ENCODE measurements at places on chromosomes 1 and 21.

DNA sequence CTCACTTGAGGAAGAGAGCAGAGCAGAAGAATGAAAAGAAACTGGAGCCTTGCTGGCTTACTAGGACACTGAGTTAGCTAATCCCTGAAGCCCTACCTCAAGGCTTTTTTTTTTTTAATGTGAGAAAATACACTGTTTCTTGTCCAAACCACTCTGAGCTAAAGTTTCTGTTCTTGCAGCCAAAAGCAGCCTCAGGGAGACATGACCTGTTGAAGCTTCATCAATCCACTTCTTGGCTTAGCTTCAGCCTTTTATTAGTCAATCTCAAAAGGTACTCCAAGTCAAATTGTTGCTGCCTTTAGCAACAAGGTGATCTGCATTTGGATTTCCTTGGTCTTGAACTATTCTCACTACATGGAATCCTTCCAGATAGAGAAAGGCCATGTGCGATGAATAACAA is 33.7 kb downstream of the CCDC185 start:
- DNase-seq = no peak

DNA sequence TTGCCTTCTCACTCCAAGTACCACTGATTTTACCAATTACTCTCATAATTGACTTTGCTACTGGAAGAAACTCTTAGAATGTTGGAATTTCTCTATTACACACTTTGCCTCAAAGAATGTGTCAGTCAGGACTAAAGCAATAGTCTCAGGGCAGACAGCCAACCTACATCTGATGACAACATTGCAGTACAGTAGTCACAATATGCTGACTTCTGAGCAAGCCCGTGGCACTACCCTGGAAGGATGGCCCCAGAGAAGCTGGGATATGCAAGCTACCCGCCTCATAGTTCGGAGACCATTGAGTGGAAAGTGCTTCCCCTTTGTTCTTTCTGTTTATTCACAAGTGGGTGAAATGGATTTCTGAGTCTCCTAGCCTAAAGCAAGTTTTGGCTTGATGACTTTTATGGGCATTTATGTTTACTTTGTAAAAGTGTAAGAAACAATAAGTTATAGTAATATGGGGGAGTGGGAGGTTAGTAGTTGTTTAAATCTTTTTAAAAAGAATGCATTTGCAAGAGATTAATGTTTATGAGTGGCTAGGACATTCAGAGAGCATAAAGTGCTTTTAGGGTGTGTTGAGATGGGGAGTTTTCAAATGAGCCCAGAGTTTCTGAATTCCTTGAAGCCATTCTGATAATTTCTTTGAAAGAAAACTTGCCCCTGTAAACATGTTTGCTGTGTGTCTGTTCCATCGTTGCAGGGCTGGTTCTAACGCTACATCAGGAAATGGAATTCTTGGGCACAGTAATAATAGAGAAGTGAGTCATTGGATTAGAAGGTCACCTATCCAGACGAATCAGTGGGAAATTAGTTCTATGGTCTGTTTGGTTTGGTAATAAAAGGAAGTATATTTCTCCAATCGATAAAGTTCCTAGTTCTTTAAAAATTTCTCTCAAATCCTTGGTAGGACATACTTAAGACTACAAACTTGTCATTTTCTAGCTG is 63.8 kb downstream of the LMO4 start:
- DNase-seq = peak; percentile 82

GRCh38 chr1:234924450-234925355 is 203.9 kb downstream of the TOMM20 start:
- DNase-seq = no peak

- no peak for DNase-seq
Observed at GRCh38 chr21:45509566-45510465, 32.4 kb downstream of the SLC19A1 start.

- DNase-seq = no peak
Observed at GRCh38 chr1:34779962-34780361, 1.1 kb upstream of the GJB3 start.

DNA sequence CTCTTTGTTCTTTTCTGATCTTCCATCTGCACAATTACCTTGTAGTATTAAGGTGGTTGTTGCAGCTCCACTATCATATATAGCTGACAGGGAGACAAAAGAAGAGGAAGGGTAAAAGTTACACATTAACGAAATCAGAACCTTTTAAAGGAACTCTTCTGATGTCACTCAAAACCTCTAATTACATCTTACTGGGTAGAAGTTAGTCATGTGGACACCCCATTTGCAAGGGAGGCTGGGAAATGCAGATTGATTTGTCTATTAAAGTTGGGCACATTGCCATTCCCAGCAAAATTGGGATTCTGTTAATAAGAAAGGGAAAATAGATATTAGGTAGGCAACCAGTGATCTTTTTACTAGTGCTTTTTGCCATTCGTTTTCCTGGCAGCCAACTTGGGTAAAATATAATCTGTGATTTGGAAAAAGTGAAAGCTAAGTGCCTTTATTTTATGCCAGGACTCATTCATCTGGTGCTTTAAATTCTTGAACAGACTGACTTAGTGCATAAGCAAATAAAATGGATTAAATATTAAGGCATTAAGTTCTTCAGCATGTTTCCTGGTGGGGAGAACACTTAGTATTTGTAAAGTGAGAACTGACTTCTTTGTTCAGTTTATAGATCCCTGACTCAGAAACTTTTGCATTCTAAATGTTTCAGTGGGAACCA is 71.3 kb downstream of the DNM3 start:
- no peak for DNase-seq

DNA sequence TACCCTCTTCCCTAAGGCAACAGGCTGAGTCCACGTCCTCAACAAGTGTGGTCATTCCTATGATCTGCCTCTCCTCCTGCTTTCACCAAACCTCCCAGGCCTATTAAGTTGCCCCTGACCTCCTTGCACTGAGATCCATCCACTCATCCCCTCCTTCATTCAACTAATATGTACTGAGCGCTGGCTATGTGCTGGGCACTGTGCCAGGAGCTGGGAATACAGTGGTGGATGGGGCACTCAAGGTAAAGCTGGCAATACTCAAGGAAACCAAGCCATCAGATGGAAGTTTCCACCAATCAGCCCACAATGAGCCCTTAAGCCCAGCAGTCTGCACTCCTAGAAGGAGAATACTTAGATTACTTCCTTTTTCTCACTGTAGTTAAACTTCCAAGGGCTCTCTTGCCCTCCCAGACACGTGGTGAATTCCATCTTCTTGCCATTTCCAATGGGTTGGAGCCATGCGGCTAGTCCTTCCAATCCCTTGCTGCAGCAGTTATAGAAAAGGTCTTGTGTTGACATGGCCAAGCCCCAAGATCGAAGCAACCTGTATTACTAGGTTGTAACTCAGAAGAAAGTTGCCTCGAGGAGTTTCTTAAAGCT is 279.9 kb upstream of the RUNX1 start:
- no peak for DNase-seq

- no peak for DNase-seq
Observed at GRCh38 chr1:59569198-59569597, 245.6 kb upstream of the HOOK1 start.

DNA sequence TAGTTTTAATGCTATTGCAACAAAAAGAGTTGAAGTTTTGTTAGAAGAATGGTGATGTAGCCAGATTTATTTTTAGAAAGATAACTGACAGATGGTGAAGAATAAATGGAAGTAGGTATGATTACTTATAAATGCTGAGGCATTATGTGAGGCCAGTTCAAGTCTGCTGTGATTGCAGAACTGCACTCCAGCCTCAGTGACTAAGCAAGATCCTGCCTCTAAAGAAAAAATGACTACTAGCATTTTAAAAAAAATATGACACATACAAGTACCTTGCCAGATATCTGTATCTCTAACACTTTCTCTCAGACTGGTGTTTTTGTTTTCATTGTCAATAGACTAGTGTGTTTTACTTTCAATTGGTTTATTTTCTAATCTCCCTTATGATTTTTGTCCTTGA is 1242.4 kb upstream of the ADGRL4 start:
- peak; percentile 22 for DNase-seq

- no peak for DNase-seq
Observed at GRCh38 chr1:243292117-243292516, 36.3 kb downstream of the SDCCAG8 start.
